ENCODE measurements at places on chromosomes 16 and 17. TPM values are rescaled to one million over a fixed set of nuclear protein-coding genes. Genes with fewer than 3 reads are reported as not detected.
A peak's percentile ranks its signal among the peaks of the same experiment; 100 is the strongest.

DNA sequence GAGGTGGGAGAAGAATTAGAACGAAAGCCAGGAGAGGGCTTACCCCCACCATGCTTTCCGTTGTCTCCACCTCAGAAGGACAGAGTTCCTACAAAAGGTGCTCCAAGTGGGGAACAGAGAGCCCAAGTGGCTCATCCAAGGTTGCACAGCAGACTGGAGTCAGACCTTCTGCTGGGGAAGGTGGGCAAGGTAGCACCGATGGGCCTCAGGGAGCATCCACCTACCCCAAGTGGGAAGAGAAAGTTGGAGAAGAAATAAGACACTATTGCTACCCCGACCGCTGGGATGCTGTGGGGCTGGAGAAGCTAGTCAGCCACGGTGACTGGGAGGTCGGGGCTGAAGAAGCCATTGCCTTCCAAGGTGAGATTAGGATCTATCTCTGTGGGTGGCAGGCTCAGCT lies 21.5 kb downstream of the UNC119 start:
- H3K27ac ChIP-seq: no peak overlapping the region
- no peak overlapping the region for H3K4me3 ChIP-seq
- no peak for DNase-seq
- no peaks in the 10 kb centered on the region for H3K36me3 ChIP-seq
- no peaks in the 10 kb centered on the region for H3K27me3 ChIP-seq

The YBX2 gene
- total RNA-seq: 0.28 TPM

DNA sequence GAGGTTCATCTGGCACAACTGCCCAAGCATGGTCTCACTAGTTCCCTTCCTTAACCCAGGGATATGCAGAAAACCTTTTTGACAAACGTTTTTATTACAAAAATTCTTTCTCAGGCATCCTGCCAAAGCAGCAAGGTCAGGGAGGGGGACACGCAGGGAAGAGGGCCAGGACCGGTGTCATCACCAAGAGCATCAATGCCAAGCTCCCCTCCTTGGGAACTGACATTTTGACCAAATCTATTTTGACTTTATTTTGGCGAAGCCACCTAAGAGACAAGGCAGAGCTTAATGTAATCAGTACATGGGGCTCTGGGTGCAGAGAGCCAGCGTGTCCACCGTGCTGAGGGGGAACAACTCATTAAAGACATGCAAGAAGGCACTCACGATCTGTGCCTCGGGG lies 265.2 kb downstream of the CBLN1 start:
- H3K27ac ChIP-seq: no peak overlapping the region
- no peak for DNase-seq
- no peaks in the 10 kb centered on the region for H3K36me3 ChIP-seq
- H3K4me3 ChIP-seq: no peak overlapping the region
- peaks cover 6% of the 10 kb centered on the region for H3K4me1 ChIP-seq

DNA sequence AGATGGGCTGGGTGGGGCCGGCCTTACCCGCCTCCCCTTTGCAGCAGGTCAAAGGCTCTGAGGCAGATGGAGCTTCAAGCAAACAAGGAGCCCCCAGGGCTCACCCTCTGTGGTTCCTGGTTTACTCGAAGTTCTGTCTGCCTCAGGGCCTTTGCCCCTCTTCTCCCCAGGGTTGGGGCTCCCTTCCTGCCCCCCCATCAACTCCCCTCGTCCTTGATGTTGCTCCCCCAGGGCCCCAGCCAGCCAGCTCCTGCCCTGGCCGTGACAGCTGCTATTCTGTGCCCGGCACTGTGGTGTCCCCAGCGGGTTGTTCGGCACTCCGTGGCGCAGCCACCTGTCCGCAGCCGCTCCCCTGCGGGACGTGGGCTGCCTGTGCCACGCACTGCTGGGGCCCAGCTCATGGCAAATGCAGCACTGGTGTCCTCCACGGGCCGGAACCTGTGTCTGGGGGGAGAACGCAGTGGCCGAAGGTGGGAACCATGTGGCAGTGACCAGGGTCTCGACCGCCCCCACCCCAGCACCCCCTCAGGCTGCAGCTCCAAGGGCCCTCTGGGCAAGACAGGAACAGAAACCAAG lies 4.3 kb upstream of the METRN start:
- H3K4me3 ChIP-seq: no peak overlapping the region
- no peaks in the 10 kb centered on the region for H3K4me1 ChIP-seq
- no peak for DNase-seq
- H3K27me3 ChIP-seq: peaks cover 31% of the 10 kb centered on the region
- no peaks in the 10 kb centered on the region for H3K36me3 ChIP-seq

The MMP25 gene
- 34.9 TPM for total RNA-seq

The ARMC5 gene
- total RNA-seq: 16.7 TPM

GRCh38 chr16:62450291-62450690 lies 414.1 kb upstream of the CDH8 start:
- no peak for DNase-seq
- no peaks in the 10 kb centered on the region for H3K4me1 ChIP-seq
- no peaks in the 10 kb centered on the region for H3K27me3 ChIP-seq
- H3K27ac ChIP-seq: no peak overlapping the region
- no peaks in the 10 kb centered on the region for H3K36me3 ChIP-seq

DNA sequence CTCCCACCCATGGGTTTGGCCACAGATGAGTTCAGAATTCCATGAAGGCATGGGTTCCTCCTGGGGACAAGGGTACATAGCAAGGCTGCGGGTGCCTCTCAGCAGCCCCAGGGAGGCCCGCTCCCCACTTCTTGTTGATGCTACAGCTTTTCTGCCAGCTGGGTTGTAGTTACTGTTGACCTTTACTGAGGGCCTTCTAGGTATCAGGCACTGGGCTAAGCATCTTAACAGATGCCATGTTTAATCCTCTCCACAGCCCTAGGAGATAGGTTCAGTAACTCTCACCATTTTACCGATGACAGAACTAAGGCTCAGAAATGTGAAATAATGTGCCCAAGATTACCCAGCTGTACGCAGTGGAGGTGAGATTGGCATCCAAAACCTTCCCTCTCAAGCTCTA lies 54.3 kb upstream of the DLX4 start:
- H3K36me3 ChIP-seq: no peaks in the 10 kb centered on the region
- no peak for DNase-seq
- no peak overlapping the region for H3K4me3 ChIP-seq
- no peak overlapping the region for H3K27ac ChIP-seq

GRCh38 chr16:47475786-47476185 lies 14.7 kb downstream of the PHKB start:
- H3K27ac ChIP-seq: no peak overlapping the region
- no peaks in the 10 kb centered on the region for H3K4me1 ChIP-seq
- no peaks in the 10 kb centered on the region for H3K36me3 ChIP-seq
- DNase-seq: no peak
- no peaks in the 10 kb centered on the region for H3K27me3 ChIP-seq

The MFSD6L gene
- total RNA-seq: 2.1 TPM

The KRT36 gene
- total RNA-seq: not detected

DNA sequence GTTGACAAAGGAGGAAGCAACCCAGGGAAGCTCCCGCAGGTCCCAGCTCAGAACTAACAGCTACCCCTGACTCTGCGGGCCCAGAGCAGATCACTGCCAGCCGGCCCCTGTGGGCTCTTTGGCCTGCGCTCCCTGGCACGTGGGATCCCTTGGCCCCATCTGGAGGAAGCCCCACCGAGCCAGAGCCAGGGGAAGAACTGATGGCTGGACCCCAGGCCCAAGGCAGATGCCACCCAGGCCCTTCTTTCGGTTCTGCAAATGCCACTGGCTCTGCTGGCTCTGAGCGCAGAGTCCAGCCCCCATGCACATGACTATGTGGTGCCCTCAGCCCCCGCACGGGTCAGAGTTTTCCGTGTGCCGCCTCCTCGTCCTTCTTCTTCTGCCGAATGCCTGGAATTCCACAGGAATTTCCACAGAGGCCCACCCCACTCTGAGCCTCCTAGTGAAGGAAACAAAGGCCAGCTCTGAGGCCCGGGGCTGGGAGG lies 35.8 kb upstream of the SNN start:
- peak; percentile 82 for DNase-seq
- no peaks in the 10 kb centered on the region for H3K36me3 ChIP-seq
- peaks cover 29% of the 10 kb centered on the region for H3K4me1 ChIP-seq
- no peak overlapping the region for H3K27ac ChIP-seq

- no peak overlapping the region for H3K4me3 ChIP-seq
- peaks cover 9% of the 10 kb centered on the region for H3K36me3 ChIP-seq
- no peaks in the 10 kb centered on the region for H3K27me3 ChIP-seq
These were observed 6.7 kb downstream of the ZNF646 start for GRCh38 chr16:31080756-31081419.

- DNase-seq: no peak
- H3K36me3 ChIP-seq: peaks cover 35% of the 10 kb centered on the region
- H3K27ac ChIP-seq: no peak overlapping the region
- no peaks in the 10 kb centered on the region for H3K27me3 ChIP-seq
These were observed 5.9 kb downstream of the UQCRC2 start for GRCh38 chr16:21959050-21959449.

DNA sequence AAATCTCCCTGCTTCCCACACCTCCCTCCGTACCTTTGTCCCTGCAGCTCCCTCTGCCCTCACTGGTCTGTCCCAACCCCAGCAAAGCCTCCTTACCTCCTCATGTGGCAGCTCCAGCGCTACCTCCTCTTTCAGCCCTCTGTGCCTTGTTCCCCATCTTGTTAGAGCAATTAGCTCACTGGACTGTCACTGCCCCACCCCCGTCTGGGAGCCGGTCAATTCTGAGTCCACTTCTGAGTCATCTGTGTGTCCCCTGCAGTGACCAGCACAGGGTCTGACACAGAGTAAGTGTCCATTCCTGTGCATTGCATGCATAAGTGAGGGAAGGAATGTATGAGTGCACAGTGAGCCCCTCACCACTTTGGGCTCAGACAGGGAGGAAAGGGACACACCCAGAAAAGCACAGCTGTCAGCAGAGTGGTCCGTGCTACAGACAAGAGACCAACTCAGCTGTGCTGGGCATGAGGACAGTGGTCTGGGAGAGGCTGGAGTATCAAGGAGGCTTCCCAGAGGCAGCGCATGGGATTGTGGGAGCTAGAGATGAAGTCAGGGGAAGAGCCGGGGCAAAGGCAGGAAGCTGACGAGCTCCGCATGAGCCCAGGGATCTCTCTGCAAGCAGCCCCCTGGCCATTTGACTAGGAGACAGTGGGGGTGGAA lies 45.9 kb downstream of the PITPNM3 start:
- no peak overlapping the region for H3K27ac ChIP-seq
- H3K4me3 ChIP-seq: no peak overlapping the region
- DNase-seq: no peak
- H3K27me3 ChIP-seq: no peaks in the 10 kb centered on the region
- no peaks in the 10 kb centered on the region for H3K4me1 ChIP-seq

- no peak for DNase-seq
- H3K27me3 ChIP-seq: no peaks in the 10 kb centered on the region
- H3K27ac ChIP-seq: no peak overlapping the region
- no peaks in the 10 kb centered on the region for H3K36me3 ChIP-seq
- no peaks in the 10 kb centered on the region for H3K4me1 ChIP-seq
These were observed 36.9 kb downstream of the SNX20 start for GRCh38 chr16:50644245-50644644.

GRCh38 chr17:8957721-8958120 lies 7.8 kb downstream of the PIK3R5 start:
- no peak for DNase-seq
- no peak overlapping the region for H3K4me3 ChIP-seq
- peaks cover 4% of the 10 kb centered on the region for H3K4me1 ChIP-seq
- H3K27me3 ChIP-seq: no peaks in the 10 kb centered on the region

DNA sequence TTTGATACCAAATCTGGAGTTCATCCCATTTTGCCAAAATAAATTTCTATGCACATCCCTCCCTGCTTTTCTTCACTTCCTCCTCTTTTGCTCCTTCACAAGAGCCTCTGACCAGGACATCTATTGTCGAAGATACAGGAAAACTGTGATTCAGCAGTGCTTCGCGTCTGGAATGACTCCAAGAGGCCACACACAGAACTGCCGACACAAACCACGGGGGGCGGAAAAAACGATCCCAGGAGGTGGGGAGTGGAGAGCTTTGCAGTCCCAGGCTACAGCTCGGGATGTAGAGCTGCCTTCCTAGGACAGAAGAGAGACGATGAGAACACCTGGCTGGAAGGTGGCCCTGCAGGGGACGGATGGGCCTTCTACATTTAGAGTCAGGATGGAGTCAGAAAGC lies 102.8 kb downstream of the XYLT1 start:
- peak; percentile 80 for DNase-seq
- H3K27ac ChIP-seq: no peak overlapping the region
- H3K4me1 ChIP-seq: peaks cover 12% of the 10 kb centered on the region
- H3K4me3 ChIP-seq: no peak overlapping the region
- no peaks in the 10 kb centered on the region for H3K36me3 ChIP-seq

GRCh38 chr17:15101175-15101574 lies 164.0 kb downstream of the PMP22 start:
- no peaks in the 10 kb centered on the region for H3K4me1 ChIP-seq
- no peak overlapping the region for H3K27ac ChIP-seq
- H3K4me3 ChIP-seq: no peak overlapping the region
- H3K27me3 ChIP-seq: peaks cover 2% of the 10 kb centered on the region

GRCh38 chr17:79223953-79224352 lies 149.3 kb downstream of the ENGASE start:
- DNase-seq: no peak
- no peaks in the 10 kb centered on the region for H3K36me3 ChIP-seq
- peaks cover 50% of the 10 kb centered on the region for H3K27me3 ChIP-seq
- H3K27ac ChIP-seq: no peak overlapping the region
- no peak overlapping the region for H3K4me3 ChIP-seq

DNA sequence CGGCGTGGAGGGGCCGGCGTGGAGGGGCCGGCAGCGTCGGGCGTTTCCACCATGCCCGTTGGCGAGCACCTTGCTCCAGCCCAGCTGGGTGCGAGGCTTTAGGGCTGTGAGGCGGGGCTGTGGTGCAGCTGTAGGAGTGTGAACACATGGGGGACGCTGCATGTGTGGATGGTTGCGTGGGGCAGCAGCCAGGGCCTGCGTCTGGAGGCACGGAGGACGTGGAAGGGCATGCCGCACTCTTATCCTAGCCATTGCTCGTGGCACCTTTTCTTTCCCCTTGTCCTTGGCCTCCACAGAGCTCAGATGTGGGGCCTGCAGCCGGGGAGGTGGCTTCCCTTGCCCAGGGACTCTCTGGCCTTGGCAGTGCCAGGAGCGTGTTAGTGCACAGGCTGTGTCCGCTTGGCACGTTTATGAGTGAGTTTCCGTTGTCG lies 47.8 kb downstream of the PDPK1 start:
- no peak overlapping the region for H3K4me3 ChIP-seq
- peaks cover 6% of the 10 kb centered on the region for H3K36me3 ChIP-seq
- DNase-seq: no peak
- no peaks in the 10 kb centered on the region for H3K27me3 ChIP-seq
- no peak overlapping the region for H3K27ac ChIP-seq

The HOXB6 gene
- total RNA-seq: 6.1 TPM

Measured in lung (tissue), 17 donors.